ENCODE measurements at places on chromosomes 6 and 20.

DNA sequence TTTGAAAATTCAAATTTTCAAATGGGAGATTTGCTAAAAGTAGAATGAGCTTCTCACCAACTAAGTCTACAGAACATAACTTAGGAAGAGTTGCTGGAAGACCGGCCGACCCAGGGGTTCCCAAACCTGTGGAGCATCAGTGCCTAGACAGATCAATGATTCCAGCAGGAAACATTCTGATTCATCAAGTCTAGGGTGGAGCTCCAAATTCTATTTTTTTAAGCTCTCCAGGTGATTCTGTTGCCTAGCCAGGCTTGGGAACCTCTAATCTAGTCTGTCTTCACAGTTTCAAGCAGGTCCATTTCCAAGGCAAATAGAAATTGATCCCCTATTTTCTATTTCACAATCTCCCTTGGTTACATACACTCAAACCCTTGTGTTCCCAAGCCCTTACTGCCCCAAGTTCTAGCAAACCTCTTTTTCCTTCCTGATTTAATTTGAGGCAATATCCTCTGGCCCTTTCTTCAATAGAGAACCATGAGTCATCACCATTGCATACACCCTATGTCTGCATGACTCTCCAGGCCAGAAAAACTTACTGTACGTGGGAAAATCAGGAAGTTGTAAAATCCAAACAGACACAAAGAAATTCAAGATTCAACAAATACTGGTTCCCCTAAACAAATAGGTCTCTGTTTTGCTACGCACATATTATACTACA, 8.9 kb downstream of the ATXN1 start:
- no peak for DNase-seq

DNA sequence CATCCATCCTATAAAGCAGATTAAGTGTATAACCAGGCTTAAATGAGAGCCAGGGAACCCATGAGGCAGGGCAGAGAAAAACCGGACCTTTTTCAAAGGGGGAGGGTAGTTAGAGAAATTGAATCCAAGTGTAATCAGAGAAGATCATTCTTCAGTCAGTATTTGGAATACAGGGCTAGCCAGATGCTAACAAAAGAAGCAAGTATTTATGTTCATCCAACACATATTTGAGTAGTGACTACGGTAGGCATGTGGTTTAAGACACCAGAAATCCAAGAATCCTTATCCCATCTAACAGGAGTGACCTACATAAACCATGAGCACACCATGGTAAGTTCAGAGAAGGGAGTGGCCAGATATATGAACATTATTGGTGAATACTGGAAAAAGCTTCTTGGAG, 46.8 kb upstream of the FAM83C start:
- no peak for DNase-seq

- DNase-seq, result no peak
Measured at GRCh38 chr6:167588920-167589614, 237.6 kb upstream of the AFDN start.

DNA sequence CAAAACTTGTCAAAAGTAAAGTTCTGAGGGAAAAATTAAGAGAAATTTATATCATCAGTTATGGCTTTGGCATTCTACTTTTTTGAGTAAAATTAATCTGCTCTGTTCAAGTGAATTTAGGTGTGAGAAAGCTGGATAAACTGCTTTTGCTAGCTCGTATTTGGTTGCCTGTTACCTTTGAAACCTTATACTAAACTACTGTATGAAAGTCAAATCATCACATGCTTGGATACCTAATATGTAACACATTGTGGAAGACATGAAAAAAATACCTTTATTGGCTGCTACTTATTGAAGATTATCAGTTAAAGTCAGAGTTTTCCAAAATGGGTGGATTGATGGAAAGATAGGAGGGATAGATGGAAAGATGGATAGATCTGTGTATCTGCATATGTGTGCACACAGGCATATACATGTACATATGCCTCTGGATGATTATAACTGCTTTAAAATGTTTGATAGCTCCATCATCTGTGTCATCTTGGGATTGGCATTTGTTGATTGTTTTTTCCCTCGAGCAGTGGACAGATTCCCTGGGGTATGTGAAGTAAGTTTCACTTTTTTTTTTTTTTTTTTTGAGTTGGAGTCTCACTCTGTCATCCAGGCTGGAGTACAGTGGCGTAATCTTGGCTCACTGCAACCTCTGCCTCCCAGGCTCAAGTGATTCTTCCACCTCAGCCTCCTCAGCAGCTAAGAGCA, 24.3 kb downstream of the SCAF8 start:
- DNase-seq, result no peak

DNA sequence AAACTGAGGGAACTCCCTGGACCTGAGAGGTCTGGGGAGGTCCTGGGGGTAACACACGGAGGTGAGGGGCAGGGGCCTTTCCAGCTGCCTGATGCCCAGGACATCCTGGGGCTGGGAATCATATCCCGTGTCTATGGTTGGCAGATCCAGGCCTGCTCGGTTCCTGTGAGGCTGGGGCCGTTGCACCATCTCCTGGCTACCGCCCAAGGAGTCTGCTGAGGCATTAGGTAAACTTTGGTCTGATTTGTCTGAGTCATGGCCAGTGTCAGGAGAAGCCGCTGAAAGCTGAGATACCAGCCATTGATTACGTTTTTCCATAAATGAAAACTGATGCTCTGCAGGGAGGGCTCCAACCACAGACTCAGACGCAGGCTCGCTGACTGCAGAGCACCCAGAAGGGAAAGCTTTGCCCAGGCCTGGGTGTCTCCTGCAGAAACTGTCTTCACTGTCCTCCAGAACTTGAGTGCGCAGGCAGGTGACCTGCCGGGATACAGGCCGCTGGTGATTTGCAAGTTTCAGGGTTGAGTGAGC, 14.2 kb downstream of the TRAF3IP2 start:
- no peak for DNase-seq

DNA sequence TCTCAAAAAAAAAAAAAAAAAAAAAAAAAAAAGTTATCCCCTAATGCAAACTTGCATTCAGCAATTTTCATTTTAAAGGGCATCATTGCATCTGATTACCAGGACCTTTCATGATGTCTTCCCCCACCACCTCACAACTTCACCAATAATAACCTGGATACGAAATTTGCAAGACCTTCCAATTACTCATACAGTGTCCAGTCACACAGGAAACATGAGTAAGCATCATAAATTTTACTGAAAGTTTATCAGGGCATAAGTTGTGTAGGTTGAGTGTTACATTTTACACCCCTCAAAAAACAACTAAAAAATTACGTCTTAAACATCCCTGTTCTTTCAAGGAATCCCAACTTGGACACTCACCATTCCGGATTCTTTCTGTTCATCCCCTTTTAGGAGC, 79.1 kb upstream of the ANKEF1 start:
- DNase-seq, result no peak

DNA sequence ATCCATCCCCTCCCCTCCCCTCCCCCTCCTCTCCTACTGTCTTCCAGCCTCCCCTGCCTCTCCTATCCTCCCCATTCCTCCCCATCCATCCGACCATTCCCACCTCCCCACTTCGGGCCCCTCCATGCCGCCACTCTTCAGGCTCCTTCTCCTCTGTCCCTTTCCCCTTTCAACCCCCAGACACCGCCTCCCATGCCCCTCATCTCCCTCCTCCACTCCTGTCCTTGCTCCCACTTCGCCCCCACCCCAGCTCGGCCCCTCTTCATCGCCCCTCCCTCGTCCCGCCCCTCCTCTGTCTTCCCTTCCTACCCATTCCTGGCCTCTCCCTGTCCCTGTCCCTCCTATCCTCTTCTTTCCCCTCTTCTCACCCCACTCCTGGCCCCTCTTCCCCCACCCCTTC, 554 bp upstream of the CST3 start:
- DNase-seq, result no peak

GRCh38 chr6:89711801-89712200, 73.3 kb upstream of the LYRM2 start:
- DNase-seq, result no peak

- DNase-seq, result no peak
Measured at GRCh38 chr6:138310294-138310693, 67.4 kb upstream of the SMIM28 start.

- no peak for DNase-seq
Measured at GRCh38 chr20:60476045-60476444, 517.8 kb downstream of the CDH26 start.

- peak; percentile 36 for DNase-seq
Measured at GRCh38 chr6:37731888-37732287, 34.2 kb upstream of the MDGA1 start.

Measured in stimulated activated CD8-positive, alpha-beta memory T cell treated with anti-CD3 and anti-CD28 coated beads, Interleukin-7, amount 100 ng/mL, for 48 hours (primary cell).